Suprapubic skin (tissue), 4 donors: ENCODE measurements at places on chromosomes 2 and 18. TPM values are rescaled to one million over a fixed set of nuclear protein-coding genes. Genes with fewer than 3 reads are reported as not detected.

DNA sequence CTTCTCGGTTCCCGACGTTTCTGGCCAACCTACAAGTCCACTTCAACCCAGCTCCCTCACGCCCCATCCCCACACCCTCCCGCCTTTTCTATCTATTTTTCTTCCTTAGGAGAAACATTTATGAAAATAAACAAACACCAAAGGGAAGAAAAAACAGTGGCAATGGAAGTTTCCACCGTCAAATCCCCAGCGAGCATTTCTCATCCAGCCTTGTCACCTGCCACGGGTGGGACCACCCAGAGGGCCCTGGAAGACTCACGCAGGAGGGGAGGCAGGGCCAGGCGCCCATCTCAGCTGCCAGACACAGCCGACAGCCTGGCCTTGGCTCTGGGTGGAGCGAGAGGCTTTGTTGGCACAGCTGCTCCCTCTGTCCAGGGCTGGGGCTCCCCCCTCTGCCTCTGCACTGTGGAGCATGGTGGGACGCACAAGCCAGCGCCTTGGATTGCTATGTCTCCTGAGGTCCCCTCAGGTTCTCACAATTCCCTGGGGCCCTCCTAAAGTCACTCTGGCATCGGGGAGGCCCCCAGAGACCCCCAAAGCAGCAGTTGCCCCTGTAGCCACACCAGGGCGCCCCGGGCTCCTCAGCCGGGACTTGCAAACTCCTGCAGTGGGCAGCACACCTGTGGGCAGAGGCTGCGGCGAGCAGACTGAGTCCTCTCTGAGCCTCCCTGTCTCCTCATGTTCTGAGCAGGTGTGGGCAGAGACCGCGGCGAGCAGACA lies 395.7 kb upstream of the SALL3 start:
- DNase-seq, result no peak

The CPLX4 gene
- total RNA-seq, result not detected

DNA sequence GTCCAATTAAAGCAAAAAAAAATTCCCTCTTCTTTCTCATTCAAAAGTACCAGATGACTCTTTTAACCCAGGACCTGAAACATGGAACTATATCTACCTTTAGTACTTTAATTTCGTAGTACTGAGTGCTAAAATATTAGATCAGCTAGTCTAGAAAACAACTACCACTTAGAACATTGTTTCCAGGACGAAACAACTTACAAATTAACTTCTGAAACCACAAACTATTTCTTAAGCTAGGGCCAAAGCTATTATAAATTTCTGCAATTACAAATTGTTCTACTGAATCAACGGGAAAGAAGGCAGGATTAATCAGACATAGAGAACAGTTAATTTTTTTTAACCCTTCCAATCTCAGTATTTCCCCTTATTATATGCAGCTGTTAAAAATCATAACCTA lies 39.9 kb downstream of the DARS1 start:
- DNase-seq, result no peak

DNA sequence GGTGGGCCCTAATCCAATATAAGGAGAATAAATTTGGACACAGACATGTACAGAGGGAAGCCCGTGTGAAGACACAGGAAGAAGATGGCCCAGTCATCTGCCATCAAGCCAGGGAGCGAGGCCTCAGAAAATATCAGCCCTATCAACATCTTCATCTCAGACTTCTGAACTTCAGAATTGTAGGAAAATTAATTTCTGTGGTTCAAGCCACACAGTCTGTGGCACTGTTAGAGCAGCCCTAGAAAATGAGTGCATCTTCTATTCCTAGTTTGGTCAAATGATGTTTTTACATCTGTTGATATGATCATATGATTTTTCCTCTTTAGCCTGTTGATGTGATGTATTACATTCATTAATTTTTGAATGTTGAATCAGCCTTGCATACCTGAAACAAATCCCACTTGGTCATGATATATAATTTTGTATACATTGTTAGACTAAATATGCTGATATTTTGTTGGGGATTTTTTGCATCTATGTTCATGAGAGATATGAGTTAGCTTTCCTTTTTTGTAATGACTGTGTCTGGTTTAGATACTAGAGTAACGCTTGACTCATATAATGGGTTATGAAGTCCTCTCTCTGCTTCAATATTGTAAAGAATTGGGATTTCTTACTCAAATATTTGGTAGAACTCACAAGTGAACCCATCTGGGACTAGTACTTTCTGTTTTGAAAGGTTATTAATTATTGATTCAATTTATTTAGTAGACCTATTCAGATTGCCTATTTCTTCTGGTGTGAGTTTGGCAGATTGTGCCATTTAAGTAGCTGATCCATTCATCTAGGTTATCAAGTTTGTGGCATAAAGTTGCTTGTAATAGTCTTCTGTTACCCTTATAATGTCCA lies 451.4 kb downstream of the EIPR1 start:
- no peak for DNase-seq

The SLC8A1 gene
- total RNA-seq, result 7.8 TPM

GRCh38 chr2:35033748-35034147 lies 1321.8 kb upstream of the CRIM1 start:
- DNase-seq, result no peak

DNA sequence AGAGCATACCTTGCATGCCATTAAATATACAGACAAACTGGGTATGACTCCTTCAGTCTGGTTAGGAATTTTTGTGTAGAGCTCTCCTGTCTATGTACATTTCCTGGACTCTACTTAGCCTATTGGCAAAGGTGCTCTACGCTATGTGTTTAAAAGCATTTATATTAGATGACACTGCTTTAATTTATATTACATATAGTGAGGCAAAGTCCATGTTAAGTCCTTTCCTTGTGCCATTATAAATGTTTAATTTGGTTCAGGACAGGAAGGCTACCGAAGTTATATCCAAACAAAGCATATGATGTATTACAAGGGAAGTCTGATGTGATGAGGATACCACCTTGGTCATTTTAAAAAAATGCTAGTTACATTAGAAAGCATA lies 117.4 kb upstream of the RAB27B start:
- DNase-seq, result no peak
